ENCODE measurements at places on chromosomes 11 and 22. TPM values are rescaled to one million over a fixed set of nuclear protein-coding genes. Genes with fewer than 3 reads are reported as not detected.

POU2AF1 gene
- polyA plus RNA-seq: 0.05 TPM

MFRP gene
- polyA plus RNA-seq: not detected

GRK3 gene
- 1.9 TPM for polyA plus RNA-seq

C11orf91 gene
- 0.15 TPM for polyA plus RNA-seq

SYT9 gene
- polyA plus RNA-seq: 0.10 TPM

KRTAP5-1 gene
- polyA plus RNA-seq: not detected

DRICH1 gene
- polyA plus RNA-seq: 0.41 TPM

DNA sequence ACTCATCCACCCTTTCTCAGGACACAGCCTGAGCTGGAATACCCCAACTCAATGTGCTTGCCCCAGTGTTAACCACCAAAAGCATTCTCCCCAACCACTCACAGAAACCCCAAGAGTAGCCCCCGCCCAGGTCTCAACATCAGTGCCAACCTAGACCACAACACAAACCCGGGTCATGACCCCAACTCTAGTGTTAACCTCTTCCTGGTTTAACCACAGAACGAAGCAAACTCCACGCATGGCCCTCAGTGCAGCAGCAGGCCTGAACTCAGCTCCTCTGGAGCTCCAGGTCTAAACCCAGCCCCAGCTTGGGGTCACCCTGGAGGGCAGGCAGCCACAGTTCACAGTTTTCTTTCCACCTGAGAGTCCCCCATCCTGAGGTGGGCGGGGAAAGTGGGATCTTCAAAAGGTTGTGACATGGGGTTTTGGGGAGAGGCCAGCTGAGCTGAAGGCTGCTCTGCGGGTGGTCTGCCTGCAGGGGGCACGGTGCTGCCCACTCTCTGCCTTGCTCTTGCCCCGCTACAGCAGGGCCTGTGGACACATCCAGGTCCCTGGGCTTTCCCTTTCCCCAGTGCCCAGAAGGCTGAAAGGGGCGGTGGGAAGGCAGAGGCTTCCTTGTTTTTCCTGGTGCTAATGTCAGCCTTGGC, 37.9 kb downstream of the NECTIN1 start:
- no peak for DNase-seq

GRCh38 chr22:29213493-29213892, 7.8 kb downstream of the EMID1 start:
- DNase-seq: peak; percentile 8

DNA sequence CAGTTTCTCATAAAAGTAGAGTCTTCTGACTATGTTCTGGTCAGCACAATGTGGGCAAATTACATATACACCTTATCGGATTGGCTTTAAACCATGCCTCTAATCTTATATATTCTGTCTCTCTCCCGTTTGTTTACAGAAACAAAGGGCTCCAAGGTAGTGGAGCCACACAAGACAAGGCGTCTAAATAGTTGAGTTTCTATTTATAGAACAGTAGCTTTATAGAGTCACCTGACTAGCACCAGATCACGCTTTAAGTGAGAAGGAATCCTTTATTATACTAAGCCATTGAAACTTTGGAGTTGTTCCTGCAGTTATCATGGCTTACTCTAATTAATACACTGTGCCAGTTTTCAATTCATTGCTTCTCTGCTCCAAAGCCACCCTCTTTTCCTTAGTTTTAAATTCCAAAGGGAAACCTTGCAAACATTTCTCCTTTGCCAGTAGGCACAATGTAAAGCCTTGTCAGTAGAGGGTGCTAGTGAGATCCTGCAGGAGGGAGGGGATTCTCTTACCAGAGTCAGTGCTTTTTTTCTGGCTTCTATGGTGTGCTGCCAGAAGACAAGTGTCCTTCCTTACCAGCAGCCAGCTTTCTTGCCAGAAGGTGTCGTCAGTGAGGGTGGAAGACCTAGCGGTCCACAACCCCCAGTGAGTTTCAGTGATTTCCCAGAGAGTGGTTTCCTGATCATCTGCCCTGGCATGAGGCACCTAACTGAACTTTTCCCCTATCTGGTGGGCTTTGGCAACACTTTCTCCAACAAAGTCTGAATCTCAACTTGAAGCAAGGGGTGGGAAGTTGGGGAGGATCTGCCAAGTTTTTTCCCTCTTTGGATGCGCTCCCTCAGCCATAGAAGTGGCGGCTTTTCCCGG, 71.7 kb downstream of the RAB38 start:
- peak; percentile 15 for DNase-seq

GRCh38 chr11:27187848-27188621, 147.4 kb downstream of the BBOX1 start:
- DNase-seq: no peak

DNA sequence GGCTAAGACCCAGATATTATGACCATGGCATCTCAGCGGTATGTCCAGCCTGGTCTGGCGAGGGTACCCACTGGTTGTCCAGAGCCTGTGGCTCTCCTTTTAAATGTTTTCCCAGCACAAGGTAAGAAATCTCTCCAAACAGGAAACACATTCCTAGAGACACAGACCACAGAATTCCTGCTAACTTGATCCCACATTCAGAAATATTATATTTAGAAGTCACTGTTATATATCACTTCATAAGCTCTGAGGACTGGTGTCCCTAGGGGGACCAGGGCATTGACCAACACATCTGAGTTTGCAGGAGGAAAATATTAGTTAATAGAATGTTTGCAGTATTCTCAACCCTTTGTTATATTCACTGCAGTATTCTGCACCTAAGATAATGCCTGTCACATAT, 23.1 kb downstream of the TMPRSS13 start:
- no peak for DNase-seq

Measured in SK-N-SH (cell line).